ENCODE measurements at places on chromosomes 1 and 21.
A peak's percentile ranks its signal among the peaks of the same experiment; 100 is the strongest.

DNA sequence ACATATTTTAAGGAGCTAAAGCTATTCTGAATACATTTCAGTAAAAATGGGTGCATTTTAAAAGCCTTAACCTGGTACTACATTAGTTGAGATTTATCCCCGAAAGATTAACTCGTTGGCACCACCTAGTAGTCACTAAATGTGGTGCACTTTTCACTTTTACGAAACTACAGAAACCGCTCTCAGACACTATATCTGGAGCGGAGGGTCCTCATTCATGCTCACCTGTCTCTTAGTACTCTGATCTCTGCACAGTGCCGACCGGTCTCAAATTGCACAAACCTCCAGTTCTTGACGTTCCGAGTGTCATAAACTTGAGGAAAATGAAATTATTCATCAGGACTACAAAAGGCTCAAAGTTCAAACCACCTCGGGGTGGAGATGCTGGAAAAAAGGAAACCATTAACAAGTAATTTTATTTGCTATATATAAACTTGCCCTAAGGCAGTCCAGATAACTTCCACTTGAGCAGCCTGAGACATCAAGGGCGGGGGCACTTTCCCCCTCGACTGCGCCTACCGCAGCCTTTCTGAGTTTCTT lies 722 bp downstream of the LZIC start:
- no peak for DNase-seq

DNA sequence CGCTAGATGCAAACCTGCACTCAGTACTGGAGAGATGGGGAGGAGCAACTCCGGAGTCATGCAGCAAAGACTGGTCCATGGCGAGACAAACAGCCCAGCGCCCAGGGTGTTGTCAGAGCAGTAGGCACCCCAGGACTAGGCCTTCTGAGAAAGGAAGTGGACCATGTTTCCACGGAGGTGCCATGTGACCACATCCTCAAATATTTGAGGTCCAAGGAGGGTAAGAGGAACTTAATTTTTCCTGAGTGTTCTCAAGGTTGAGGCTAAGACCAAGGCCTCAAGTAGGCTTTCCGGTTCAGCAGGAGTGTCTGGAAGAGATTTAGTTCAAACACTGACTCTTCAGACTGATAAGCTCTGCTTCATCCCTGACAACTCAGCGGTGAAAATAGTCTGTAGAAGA lies 186.2 kb downstream of the RHOU start:
- no peak for DNase-seq

DNA sequence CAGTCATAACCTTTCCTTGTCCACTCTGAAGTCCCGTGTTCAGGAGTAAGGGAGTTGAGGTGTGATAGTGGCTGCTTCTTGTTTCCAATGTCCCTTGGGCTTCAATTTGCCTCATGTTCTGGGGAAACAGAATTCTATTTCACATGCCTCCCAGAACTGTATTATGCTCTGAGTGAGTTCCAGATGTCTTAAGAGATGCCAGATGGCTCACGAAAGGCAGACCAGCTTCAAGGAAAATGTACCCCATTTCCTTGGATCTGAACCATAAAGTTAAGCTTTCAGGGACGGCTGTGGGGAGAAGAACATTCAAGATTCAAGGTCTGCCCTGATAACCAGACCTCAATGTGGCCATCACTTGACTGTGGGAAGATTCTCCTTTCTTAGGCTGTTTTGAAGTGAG lies 42.4 kb downstream of the C1orf87 start:
- DNase-seq = no peak

- DNase-seq = no peak
These were observed 3.1 kb downstream of the VPS26C start for GRCh38 chr21:37263827-37264600.

DNA sequence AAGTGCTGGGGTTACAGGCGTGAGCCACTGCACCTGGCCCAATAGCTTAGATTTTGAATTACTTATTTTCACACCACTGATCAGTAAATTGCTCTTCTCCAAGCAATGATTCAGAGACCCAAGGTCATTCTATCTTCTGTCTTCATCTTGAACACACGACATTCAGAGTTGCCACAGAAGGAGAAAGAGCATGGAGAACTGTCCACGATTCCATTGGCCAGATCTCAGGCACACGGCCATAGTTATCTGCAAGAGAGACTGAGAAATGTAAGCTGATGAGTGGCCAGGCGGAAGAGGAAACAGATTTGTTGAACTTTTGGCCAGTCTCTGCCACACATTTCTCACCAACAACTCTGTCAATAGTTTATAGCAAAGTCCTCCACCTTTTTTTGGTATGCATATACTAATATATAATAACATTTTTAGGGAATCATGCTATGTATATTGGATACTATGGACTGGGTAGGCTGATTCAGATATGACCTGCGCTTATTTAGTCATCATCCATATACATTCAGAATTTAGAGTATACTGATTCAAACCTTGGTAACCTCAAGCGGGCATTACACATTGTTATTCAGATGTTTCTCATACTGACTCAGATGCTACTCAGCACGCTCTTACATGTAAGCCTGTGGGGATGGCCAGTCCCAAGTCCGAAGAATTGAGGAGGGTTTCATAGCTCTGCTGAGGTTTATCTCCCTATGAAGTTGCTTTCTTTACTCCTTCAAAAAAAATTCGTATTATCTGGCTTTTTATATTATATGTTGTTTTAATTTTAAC lies 25.5 kb upstream of the CAP1 start:
- no peak for DNase-seq

GRCh38 chr1:116910379-116911187 lies 867 bp downstream of the PTGFRN start:
- DNase-seq = peak; percentile 47

GRCh38 chr1:35443768-35444518 lies 113.3 kb downstream of the KIAA0319L start:
- no peak for DNase-seq

DNA sequence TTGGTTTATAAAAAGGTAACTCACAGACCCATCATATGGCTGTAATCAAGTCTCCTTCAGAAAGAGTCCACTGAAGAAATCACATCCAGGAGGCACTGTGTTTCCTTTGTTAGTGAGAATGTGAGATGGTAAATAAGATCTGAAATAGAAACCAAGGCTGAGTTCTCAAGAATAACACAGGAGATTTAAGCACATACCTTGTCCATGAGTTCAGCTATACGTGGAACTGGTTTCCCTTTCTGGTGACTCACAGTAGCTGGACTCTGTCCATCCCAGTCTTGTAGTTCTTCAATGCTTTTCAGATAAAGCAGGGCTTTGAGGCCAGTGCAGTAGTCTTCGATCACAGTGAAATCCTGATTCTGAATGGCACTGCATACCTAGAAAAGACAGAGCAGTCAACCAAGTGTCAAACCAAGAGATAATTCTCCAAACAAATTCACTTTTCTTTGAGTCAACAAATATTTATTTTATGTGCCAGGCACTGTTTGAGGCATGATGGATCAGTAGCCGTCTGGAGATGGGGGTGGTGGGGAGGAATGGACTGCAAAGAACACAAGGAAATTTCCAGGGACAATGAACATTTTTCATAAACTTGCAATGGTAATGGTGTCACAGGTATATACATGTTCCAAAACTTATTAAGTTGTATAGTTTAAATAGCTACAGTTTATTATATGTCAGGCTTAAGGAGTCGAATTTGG lies 471.4 kb downstream of the PTBP2 start:
- no peak for DNase-seq

- no peak for DNase-seq
These were observed 454.1 kb upstream of the USP24 start for GRCh38 chr1:55669293-55669692.

GRCh38 chr1:203513585-203514031 lies 19.7 kb downstream of the OPTC start:
- DNase-seq = no peak

GRCh38 chr1:110281363-110282290 lies 57.5 kb upstream of the RBM15 start:
- no peak for DNase-seq

GRCh38 chr1:231748760-231749415 lies 122.3 kb downstream of the DISC1 start:
- no peak for DNase-seq

DNA sequence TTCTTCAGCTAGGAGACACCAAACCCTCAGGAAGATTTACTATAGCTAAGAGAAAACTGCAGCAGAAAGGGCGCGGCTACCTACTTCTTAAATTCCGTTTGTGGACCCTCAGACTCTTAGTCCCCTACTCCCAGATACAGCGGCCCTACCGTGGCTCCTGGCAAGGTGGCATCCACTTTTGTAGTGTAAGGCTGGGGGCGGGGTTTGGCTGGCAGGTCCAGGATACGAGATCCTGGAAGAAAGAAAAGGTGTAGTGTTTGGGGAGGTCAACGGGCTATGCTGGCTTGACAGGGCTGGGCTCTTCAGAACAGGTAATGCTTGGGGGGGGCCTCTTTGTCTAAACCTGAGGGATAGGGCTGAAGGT lies 280 bp downstream of the CREB3L4 start:
- DNase-seq = no peak

DNA sequence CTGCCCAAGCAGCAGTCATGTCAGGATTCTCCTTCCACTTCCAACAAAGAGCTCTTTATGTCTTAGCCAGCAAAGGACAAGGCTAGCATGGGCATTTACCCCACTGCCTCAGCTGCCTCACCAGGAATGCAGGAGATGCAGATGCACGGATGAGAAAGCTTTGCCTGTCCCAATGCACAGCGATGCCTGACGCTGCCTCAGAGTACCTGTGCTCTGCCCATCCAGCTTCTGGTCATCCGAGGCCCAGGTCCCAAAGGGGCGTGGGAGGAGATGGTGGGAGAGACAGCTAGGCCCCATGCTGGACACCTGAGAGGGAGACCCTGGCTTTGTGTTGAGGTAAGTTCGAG lies 59.0 kb downstream of the IRF2BP2 start:
- no peak for DNase-seq

DNA sequence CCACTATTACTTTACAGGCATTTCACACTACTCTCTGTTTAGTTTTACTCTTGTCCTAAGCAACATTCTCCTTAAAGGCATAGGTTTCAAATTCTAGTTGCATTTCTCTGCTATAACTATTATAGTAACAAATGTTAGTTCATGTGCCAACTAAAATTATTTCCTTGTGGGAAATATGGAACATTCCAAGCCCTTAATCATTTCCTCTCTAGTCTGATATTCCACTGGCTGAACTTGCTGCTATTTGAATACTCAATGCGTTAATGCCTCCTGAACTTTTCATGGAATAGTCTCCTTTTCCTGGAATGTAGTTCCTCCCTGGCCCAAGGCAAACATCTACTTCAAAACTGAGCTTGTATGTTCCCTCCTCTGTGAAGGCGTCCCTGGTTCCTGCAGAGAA lies 19.3 kb upstream of the TBX19 start:
- no peak for DNase-seq

- DNase-seq = no peak
These were observed 80.7 kb downstream of the DNTTIP2 start for GRCh38 chr1:93798291-93798690.

GRCh38 chr1:181451661-181452230 lies 31.6 kb upstream of the CACNA1E start:
- no peak for DNase-seq

DNA sequence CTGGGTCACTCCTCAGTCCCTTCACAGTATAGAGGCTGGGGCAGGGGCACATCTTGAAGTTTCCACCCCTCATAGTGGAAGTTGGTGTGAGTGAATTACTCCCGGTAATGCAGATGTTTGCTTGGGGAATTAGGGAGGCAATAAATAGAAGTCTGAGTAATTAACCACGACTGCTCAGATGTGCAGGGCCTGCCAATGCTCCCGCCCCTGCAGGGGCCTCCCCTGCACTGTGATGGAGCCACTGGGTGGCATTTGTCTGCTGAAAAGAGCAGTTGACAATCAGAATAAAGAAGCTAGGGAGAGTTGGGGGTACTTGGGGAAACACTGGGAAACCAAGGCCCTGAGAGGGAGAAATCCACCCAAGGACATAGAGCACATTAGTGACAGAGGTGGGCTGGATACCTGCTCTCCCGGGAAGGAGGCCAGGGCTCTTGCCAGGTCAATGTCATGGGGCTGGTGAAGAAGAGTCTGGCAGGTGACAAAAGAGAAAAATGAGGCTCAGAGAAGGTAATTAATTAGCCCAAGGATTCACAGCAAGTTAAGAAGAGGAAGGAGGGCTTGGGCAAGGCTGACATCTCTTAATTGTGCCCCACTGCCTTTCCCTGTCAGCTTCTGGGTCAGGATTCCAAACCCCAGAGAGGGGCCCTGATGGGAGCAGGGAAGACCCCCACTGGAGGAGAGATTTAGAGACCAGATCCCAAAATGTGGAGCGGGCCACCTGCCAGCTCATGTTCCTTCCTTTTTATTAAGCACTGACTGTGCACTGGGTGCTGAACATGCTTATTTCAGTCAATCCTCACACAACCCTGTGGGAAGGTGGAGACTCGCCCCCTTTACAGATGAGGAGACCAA lies 436.2 kb downstream of the MATN1 start:
- no peak for DNase-seq

DNA sequence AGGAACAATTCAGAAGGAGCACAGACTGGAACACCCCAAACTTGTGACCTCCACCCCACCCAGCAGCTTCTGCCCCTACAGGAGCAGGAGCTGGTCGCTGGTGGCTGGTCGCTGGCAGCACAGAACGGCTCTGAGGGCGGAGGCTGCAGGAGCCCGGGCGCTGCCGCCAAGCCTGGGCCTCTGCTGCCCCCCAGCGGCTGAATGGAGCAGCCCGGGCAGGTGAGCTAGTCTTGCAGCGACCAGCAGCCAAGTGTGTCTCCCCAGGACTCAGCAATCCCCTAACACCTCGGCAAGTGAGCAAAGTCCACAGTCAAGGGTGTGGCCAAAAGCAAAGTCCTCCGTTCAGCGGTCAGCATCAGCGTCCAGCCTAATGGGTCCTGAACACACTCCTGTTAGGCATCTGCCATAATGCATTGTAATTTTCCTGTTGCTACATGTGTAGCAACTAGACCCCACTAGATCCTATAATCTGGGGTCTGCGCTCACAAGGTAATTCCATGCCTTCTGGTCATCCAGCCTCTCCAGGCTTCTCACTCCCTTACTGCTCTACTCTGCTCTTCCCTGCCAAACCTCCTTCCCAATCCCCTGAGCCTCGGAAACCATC lies 12.1 kb upstream of the GJB5 start:
- peak; percentile 75 for DNase-seq

DNA sequence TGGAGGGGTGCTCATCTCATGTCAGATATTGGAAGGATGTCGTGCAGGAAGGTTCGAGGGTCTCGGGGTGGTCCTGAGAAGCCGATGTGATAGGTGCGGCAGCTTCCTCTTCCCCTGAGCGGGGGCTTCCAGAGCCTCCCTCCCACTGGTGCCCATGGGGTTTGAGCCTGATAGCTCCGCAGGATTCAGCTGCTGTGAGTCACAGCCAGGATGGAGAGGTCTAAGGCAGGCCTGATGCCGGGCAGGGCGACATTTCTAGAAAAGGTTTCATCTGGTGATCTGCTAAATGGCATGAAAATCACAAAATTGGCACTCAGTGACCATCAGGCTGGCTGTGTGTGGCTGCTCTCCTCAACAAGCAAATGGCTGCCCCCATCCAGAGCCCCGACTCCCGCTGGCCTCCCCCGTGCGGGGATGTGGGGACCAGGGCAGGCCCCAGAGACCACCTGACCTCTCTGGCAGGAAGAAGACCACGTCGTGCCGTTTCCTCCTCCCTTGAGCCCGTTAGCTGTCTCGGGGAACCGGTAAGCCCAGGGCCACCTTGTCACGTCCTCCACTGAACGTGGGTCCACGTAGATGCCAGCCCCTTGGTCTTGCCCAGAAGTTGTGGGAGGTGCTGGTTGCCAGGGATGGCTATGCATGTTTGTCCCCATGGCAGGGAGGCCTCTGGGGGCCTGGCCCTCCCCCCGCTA lies 66.1 kb downstream of the SKI start:
- no peak for DNase-seq

GRCh38 chr21:28066596-28067387 lies 925.9 kb downstream of the LTN1 start:
- DNase-seq = no peak

- DNase-seq = no peak
These were observed 265.5 kb downstream of the PTPRC start for GRCh38 chr1:198904321-198904720.

GRCh38 chr1:41423511-41424191 lies 60.8 kb downstream of the EDN2 start:
- DNase-seq = peak; percentile 44
